Right cardiac atrium (tissue), 5 donors: ENCODE measurements at places on chromosomes 6 and 20.

GRCh38 chr6:170116636-170117035 lies 174.2 kb downstream of the DLL1 start:
- DNase-seq: no peak

- DNase-seq: no peak
Observed at GRCh38 chr6:37725957-37726356, 28.3 kb upstream of the MDGA1 start.

- peak; percentile 75 for DNase-seq
Observed at GRCh38 chr20:574297-574942, 30.8 kb upstream of the CSNK2A1 start.

DNA sequence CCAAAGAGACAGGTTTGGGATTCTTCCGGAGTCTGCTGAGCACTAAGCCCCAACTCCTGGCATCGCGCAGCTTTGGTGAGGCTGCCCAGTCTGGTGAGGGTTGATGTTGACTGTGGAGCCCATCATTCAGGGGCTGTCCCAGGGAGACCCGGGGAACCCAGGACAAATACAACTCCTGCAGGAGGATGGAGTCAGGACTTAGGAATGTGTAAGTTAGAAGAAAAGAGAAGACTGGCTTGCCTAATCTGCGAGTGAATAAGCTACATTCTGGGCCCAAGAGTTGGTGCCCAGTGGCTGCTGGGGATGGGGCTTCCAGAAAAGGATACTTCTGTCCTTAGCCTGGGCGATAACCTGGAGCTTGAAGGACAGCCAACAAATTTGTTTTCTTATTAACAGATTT lies 47.9 kb downstream of the STK35 start:
- DNase-seq: no peak

- no peak for DNase-seq
Observed at GRCh38 chr6:131183427-131184095, 48.3 kb downstream of the AKAP7 start.

- DNase-seq: no peak
Observed at GRCh38 chr6:28747631-28748157, 176.1 kb downstream of the TRIM27 start.

- DNase-seq: no peak
Observed at GRCh38 chr6:84687431-84687830, 77.0 kb downstream of the TBX18 start.

GRCh38 chr20:10110151-10110550 lies 75.4 kb downstream of the ANKEF1 start:
- DNase-seq: no peak

GRCh38 chr6:24759718-24760117 lies 15.0 kb upstream of the GMNN start:
- no peak for DNase-seq

GRCh38 chr20:10064611-10065010 lies 29.8 kb downstream of the ANKEF1 start:
- no peak for DNase-seq

- peak; percentile 64 for DNase-seq
Observed at GRCh38 chr20:63102721-63103375, 96.1 kb upstream of the BHLHE23 start.

DNA sequence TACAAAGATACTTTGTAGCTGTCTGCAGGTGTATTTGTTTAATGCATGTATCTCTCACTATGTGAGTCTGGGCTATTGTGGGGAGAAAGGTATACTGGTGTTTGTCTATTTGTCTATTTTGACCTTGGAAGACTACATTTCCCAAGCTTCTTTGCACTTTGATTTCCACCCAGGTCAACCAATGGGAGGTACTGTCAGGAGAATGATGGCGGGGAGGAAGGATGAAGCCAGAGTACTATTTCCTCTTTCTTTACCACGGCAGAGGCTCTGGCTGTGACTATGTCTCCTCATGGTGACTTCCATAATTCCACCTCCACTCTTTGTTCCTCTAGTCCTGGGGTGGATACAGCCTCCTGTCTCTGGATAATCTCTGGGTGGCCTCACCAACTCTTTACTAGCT lies 23.1 kb downstream of the LBP start:
- no peak for DNase-seq

DNA sequence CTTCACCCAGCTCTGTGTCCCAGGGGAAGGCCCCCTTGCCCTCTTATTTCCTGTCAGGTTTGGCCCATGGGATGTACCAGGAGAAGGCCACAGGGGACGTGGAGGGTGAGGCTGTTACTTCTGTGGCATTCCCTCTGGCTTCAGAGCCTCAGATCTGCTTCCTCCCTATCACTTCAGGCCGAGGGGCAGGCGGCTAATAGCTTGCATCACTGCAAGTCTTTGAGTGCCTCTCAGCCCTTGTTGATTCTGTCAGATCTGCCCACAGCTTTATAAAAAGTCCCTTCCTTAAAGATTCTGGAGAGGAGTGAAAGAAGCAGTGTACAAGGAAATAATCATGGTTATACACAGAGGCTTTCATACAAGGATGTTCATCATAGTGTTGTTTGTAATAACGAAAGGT lies 86.9 kb downstream of the LRFN2 start:
- DNase-seq: no peak

GRCh38 chr6:3109761-3110160 lies 8.8 kb upstream of the BPHL start:
- DNase-seq: no peak

GRCh38 chr20:2874456-2874855 lies 1.2 kb downstream of the PTPRA start:
- no peak for DNase-seq
